ENCODE measurements at places on chromosomes 13 and 19. TPM values are rescaled to one million over a fixed set of nuclear protein-coding genes. Genes with fewer than 3 reads are reported as not detected.

The ZNF763 gene
- 5.4 TPM for total RNA-seq

The SBK2 gene
- not detected for total RNA-seq

The PSG1 gene
- not detected for total RNA-seq

The C13orf46 gene
- 1.3 TPM for total RNA-seq

The CIRBP gene
- 429 TPM for total RNA-seq

GRCh38 chr19:6476155-6476895 is 5.3 kb downstream of the DENND1C start:
- H3K4me1 ChIP-seq, result peaks cover 11% of the 10 kb centered on the region
- no peak overlapping the region for H3K27ac ChIP-seq
- DNase-seq, result no peak
- H3K4me3 ChIP-seq, result peak overlapping the region; percentile 25

DNA sequence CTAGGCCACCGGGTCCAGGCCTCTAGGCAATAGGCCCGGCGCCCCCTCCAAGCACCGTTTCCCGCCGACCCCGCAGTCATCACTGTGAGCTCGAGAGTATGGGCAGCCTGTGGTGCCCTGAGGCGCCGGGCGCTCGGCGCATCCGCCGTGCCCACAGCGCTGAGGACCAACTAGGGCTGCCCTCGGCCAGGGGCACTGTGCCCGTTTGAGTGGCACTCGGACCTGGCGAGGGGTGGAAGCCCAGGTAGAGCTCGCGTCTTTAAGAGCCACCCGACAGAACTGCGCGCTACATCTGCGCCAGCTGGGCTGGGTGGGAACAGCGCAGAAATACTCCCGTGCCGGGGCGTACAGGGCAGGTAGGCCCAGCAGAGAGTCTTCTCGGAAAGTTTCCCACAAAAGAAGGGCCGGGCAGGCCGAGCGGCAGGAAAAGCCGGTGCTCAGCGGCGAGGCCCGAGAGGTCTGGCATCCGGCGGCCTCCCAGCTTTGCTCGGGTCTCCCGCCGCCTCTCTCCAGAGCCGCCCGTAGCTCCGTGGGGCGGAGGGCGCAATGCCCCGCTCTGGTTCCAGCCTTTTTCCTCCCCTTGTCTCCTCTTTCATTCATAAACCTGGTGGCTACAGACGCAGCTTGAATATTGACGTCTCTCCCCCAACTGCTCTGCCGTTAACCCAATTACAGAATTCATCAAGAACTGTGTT is 5.4 kb upstream of the SOX1 start:
- H3K27me3 ChIP-seq, result peaks cover 60% of the 10 kb centered on the region
- no peak overlapping the region for H3K4me3 ChIP-seq
- H3K27ac ChIP-seq, result no peak overlapping the region
- no peak for DNase-seq
- peaks cover 15% of the 10 kb centered on the region for H3K4me1 ChIP-seq
- no peaks in the 10 kb centered on the region for H3K36me3 ChIP-seq

DNA sequence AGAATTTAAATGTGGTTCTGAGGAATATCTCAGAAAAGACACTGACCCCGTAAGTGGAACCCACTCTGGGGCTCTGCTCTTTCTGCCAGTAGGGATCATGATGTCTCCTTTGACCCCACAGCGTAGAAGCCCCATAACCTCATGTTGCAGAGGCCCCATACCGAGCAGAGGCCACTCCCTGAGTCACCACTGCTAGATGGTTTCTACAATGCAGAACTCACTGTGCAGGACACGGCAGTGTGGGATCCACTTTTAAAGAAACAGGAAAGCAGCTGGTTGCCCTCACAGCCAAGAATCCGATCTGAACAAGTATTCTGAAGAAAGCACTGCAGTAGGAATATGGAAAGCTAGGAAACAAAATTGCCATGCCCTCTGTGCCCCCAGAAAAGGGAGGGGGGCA is 4.2 kb downstream of the SLC7A1 start:
- H3K27ac ChIP-seq, result no peak overlapping the region
- no peaks in the 10 kb centered on the region for H3K36me3 ChIP-seq
- H3K27me3 ChIP-seq, result no peaks in the 10 kb centered on the region
- H3K4me1 ChIP-seq, result peaks cover 9% of the 10 kb centered on the region
- DNase-seq, result no peak

- no peaks in the 10 kb centered on the region for H3K27me3 ChIP-seq
- H3K4me1 ChIP-seq, result peaks cover 27% of the 10 kb centered on the region
- H3K4me3 ChIP-seq, result no peak overlapping the region
- H3K27ac ChIP-seq, result no peak overlapping the region
- H3K36me3 ChIP-seq, result no peaks in the 10 kb centered on the region
These were observed 39.9 kb downstream of the STARD13 start for GRCh38 chr13:33245505-33246158.

- H3K4me3 ChIP-seq, result peak overlapping the region; percentile 15
- no peaks in the 10 kb centered on the region for H3K36me3 ChIP-seq
- peaks cover 8% of the 10 kb centered on the region for H3K4me1 ChIP-seq
- no peaks in the 10 kb centered on the region for H3K27me3 ChIP-seq
These were observed 2.3 kb downstream of the ZNF536 start for GRCh38 chr19:30374539-30374864.

DNA sequence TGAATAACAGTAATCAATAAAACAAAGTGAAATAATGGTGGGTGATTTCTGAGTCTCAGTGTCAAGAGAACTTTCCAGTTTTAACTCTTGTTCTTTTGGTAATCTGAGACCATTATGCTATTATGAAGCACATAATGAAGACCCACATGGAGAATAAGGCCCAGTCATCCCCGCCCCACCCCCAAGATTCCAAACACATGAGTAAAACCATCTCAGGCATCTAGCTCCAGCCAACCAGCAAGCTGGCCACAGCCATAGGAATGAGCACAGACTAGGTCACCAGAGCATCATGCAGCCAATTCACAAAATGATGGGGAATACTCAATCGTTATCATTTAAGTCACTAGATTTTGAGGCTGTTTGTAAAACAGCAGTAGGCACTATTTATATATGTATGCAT is 1769.0 kb upstream of the PCDH20 start:
- no peak for DNase-seq
- H3K36me3 ChIP-seq, result no peaks in the 10 kb centered on the region
- H3K4me1 ChIP-seq, result no peaks in the 10 kb centered on the region
- H3K27ac ChIP-seq, result no peak overlapping the region

DNA sequence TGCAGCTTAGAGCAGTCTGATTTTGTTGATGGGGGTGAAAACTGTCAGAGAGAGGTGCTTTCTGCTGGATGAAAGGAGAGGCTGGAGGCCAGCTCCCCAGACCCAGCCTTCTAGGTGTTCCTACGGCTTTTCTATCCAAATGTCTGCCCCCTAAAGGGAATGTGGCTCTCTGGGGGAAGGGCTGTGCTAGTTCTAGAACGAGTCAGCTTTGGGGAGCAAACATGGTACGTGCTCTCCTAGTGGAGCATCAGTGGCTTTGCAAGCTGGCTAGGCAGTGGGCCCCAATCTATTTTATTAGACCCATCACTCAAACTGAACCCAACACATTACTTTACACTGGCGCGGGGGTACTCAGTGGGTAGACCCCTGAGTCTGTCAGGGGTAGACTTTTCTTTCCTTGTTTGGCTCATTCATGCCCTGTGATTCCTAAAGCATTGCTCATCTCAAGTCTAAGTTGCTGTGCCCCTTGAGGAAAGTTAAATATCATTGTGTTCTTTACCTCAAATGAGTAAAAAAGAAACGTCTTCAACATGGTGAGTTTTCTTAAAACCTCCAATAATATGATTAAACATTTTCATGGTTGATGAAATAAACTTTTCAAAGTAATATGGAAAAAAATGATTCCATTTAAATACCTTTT is 254.9 kb downstream of the DLEU7 start:
- H3K27me3 ChIP-seq, result no peaks in the 10 kb centered on the region
- H3K36me3 ChIP-seq, result no peaks in the 10 kb centered on the region
- H3K4me3 ChIP-seq, result no peak overlapping the region
- no peak for DNase-seq
- H3K4me1 ChIP-seq, result peaks cover 4% of the 10 kb centered on the region

GRCh38 chr19:21158523-21159135 is 16.8 kb downstream of the ZNF431 start:
- H3K27ac ChIP-seq, result no peak overlapping the region
- no peak overlapping the region for H3K4me3 ChIP-seq
- H3K27me3 ChIP-seq, result no peaks in the 10 kb centered on the region
- H3K36me3 ChIP-seq, result peaks cover 18% of the 10 kb centered on the region
- DNase-seq, result no peak

- no peak for DNase-seq
- no peaks in the 10 kb centered on the region for H3K36me3 ChIP-seq
- no peaks in the 10 kb centered on the region for H3K27me3 ChIP-seq
- no peak overlapping the region for H3K4me3 ChIP-seq
These were observed 557.0 kb downstream of the FGF9 start for GRCh38 chr13:22227895-22228294.

GRCh38 chr13:112961457-112962369 is 7.3 kb upstream of the MCF2L start:
- no peak for DNase-seq
- H3K36me3 ChIP-seq, result no peaks in the 10 kb centered on the region
- H3K4me3 ChIP-seq, result no peak overlapping the region
- H3K27ac ChIP-seq, result no peak overlapping the region
- H3K27me3 ChIP-seq, result peaks cover 65% of the 10 kb centered on the region
